CD8-positive, alpha-beta memory T cell (primary cell): ENCODE measurements at places on chromosomes 16 and 17. TPM values are rescaled to one million over a fixed set of nuclear protein-coding genes. Genes with fewer than 3 reads are reported as not detected.

- DNase-seq: no peak
Measured at GRCh38 chr16:35651841-35652240, 2192.4 kb downstream of the TP53TG3F start.

The WWOX gene
- 18.2 TPM for polyA plus RNA-seq

GRCh38 chr17:73759734-73760438 lies 115.6 kb upstream of the SDK2 start:
- no peak for DNase-seq

DNA sequence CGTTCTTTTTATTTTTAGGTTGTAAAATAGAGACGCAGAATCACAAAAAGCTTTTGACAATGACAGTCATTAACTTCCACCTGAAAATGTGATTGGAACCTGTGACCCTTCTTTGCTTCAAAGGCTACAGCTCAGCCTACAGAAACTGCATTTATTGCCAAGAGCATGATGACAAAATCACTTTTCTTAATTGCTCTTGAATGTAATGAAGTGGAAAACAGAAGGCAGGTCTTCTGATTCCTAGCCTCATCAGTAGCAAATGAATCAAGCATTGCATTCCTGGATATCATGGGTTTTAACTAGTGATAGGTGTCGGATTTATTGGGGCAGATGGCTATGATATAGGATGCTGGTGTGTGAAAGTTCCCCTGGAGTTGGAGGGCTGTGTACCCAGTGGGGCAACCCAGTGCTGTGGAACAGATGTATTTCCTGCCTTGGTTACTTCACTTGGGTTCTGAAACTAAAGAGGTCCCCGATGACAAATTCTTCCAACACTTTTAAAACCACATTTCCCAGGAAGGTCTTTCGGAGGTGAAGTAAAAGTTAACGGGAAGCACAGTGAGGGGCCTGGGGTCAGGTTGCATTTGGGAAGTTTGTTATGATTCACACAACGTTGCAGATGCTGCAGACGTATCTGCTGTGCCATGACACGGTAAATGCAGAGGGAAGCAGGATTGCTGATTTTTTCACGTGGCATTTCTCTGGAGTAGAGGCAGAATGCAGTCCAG lies 127.5 kb downstream of the HS3ST3A1 start:
- no peak for DNase-seq

The CCL16 gene
- polyA plus RNA-seq: not detected

The FBXL16 gene
- 16.9 TPM for polyA plus RNA-seq

GRCh38 chr17:81121841-81122733 lies 43.2 kb upstream of the PVALEF start:
- no peak for DNase-seq

DNA sequence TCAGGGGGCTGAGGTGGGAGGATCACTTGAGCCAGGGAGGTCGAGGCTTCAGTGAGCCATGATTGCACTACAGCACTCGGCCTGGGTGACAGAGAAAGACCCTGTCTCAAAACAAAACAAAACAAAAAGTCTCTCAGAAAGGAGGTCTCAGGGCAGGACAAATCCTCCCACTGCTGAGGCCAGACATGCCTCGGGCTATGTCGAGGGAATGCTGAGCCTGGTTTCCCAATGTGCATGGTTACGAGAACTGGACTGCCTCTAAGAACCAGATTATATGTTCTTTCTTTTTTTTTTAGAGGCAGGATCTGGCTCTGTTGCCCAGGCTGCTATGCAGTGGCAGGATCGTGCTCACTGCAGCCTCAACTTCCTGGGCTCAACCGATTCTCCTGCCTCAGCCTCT lies 27.6 kb downstream of the TRAP1 start:
- no peak for DNase-seq

DNA sequence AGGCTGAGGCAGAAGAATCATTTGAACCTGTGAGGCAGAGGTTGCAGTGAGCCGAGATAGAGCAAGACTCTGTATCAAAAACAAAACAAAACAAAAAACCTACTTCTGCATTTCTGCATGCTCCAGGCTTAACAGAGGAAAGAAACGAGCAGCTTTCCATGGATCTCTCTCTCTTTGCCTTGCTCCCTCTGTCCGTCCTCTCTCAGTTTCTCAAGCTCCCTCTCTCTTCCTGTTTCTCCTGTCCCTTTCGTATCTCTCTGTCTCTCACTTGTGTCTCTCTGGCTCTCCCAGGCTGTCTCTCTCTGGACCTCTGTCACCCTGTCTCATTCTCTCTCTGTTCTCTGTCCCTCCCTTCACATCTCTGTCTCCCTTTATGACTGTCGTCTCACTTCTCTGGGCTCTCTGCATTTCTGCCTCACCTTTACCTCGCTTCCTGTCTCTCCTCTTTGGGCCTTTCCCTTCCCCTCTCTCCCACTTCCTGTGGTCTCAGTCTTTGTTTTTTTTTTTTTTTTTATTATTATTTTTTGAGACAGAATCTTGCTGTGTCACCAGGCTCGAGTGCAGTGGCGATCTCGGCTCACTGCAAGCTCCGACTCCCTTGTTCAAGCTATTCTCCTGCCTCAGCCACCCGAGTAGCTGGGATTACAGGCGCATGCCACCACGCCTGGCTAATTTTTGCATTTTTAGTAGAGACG lies 4.1 kb upstream of the PITPNA start:
- peak; percentile 32 for DNase-seq

The ZNF785 gene
- 4.8 TPM for polyA plus RNA-seq

DNA sequence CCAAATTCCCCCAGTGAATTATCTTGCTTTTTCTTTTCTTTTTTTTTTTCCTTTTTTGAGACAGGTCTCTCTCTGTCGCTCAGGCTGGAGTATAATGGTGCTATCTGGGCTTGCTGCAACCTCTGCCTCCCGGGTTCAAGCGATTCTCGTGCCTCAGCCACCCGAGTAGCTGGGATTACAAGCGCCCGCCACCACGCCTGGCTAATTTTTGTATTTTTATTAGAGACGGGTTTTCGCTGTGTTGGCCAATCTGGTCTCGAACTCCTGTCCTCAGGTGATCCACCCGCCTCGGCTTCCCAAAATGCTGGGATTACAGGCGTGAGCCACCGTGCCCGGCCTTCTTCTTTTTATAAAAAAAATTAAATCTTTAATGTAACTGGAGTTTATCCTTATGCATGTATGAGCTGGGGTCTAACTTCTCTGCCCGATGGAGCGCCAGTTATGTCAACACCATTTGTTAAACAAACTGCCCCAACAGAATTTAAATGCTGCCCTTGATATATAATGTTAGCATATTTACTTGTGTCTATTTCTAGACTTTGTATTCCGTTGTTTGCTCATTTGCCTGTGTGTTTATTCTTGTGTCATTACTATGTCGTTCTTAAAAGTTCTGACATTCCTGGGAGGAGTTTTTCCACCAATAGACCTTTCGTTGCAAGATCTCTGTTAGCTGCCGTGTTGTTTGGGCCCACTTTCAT lies 535 bp upstream of the AURKB start:
- no peak for DNase-seq

GRCh38 chr17:77845541-77846225 lies 112.8 kb upstream of the TNRC6C start:
- no peak for DNase-seq

DNA sequence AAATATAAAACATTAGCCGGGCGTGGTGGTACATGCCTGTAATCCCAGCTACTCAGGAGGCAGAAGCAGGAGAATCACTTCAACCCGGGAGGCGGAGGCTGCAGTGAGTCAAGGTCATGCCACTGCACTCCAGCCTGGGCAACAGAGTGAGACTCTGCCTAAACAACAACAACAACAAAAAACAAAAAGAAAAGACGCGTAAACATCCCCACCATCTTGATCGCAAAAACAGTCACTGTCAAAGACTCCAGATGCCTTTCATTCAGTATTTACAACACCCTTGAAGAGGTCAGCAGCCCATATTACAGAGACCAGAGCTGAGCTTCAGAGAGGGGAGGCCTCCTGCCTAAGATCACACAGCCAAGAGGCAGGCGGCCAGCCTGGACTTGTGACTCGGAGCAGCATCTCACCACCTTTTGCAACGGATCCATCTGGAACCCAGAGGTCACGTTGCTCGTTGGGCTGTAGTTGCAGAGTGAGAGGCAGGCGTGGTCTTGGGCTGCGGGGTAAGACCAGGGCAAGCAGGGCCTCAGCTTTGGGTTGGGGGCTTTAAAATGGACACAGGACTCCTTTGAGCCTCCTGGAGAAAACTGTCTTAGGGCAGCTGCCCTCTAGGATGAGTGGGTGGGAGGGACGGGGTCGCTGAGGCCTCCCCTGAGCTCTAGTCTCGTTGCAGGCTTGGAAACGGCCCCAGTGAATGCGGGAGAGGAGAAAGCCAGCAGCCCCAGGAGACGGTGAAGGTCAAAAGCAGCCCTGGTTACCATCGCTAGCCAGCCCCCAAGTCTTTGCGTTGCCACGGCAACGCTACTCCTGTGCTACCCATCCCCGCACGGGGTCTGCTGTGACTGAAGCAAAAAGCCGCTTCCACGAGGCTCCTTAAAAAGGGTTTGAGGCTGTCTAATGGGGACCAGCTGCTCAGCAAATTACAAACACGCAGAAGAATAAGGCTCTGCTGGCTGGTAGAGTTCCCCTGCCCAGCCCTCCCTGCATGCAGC lies 26.1 kb downstream of the LGALS3BP start:
- DNase-seq: no peak

DNA sequence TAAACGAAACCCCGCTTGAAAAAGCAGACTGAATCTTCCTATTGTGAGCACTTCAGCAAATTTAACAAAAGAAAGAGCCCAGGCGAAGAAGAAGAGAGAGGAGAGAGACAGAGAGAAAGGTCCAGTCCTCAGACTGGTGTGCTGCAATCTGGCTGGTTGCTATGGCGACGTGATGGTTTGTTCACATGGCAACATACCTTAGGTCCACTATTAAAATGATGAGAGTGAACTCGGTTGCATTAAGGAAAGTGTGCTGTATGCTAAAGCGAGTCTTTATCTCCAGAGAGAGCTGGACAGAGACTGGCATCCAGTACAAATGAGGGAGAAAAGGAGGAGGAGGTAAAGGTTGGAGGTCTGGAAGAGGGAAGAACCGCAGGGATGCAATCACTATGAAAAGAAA lies 271.8 kb upstream of the ZFHX3 start:
- DNase-seq: no peak

- no peak for DNase-seq
Measured at GRCh38 chr16:89946515-89946914, 2.0 kb upstream of the DEF8 start.

GRCh38 chr16:53755026-53755910 lies 51.3 kb downstream of the FTO start:
- DNase-seq: no peak

The CTRB2 gene
- polyA plus RNA-seq: not detected

The SYNGR3 gene
- 2.1 TPM for polyA plus RNA-seq

DNA sequence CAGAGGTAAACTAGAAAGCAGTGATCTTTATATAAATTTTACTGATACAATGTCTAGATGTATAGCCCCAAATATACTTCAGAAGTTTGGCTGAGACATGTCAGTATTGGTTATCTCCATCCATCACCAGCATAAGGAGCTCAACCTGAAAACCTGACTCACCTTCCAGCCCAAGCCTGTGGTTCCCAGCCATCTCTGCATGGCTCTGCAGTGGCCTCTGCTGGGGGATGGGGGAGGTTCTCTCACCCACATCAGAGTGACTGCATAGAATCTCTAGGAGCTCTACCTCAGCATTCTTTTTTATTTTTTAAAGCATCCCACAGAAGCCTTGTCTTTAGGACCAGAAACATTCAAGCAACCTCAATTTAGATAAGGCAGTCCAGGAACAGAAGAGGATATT lies 27.3 kb downstream of the USP7 start:
- peak; percentile 54 for DNase-seq

DNA sequence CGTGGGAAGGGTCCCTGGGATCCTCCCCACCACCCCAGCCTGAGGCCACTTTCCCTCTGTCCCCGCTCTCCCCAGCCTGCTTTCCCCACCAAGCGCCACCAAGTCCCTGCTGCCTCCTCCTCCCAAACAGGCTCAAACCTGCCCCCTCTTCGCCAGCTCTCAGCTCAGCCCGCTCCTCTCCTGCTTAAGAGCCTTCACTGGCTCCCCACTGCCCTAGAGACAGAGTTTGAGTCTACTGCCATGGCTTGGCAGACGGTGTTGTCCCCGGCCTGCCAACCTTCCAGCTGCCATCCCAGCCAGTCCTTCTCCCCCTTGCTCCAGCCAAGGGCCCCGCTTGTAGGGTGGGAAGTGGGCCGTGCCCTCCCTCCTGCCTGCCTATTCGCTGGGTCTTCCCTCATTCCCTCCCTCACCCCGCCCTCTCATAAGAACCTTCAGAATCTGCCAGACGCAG lies 11.1 kb downstream of the IL4R start:
- DNase-seq: no peak

The KRT222 gene
- not detected for polyA plus RNA-seq

- DNase-seq: no peak
Measured at GRCh38 chr16:58348986-58349385, 43.3 kb upstream of the GINS3 start.

The SLC2A4 gene
- polyA plus RNA-seq: not detected

The FN3K gene
- 0.79 TPM for polyA plus RNA-seq

GRCh38 chr17:61416540-61417363 lies 17.1 kb downstream of the TBX2 start:
- DNase-seq: peak; percentile 35

The RASD1 gene
- polyA plus RNA-seq: 1.0 TPM

- DNase-seq: no peak
Measured at GRCh38 chr16:71762186-71762585, 37.7 kb upstream of the PHLPP2 start.

The ETV4 gene
- polyA plus RNA-seq: 0.09 TPM

The SLC22A31 gene
- not detected for polyA plus RNA-seq

The PROCA1 gene
- polyA plus RNA-seq: 1.2 TPM

- DNase-seq: no peak
Measured at GRCh38 chr16:74249846-74250245, 46.8 kb upstream of the PSMD7 start.

- DNase-seq: no peak
Measured at GRCh38 chr17:80219763-80220053, 425 bp downstream of the SGSH start.

The TOM1L1 gene
- not detected for polyA plus RNA-seq

DNA sequence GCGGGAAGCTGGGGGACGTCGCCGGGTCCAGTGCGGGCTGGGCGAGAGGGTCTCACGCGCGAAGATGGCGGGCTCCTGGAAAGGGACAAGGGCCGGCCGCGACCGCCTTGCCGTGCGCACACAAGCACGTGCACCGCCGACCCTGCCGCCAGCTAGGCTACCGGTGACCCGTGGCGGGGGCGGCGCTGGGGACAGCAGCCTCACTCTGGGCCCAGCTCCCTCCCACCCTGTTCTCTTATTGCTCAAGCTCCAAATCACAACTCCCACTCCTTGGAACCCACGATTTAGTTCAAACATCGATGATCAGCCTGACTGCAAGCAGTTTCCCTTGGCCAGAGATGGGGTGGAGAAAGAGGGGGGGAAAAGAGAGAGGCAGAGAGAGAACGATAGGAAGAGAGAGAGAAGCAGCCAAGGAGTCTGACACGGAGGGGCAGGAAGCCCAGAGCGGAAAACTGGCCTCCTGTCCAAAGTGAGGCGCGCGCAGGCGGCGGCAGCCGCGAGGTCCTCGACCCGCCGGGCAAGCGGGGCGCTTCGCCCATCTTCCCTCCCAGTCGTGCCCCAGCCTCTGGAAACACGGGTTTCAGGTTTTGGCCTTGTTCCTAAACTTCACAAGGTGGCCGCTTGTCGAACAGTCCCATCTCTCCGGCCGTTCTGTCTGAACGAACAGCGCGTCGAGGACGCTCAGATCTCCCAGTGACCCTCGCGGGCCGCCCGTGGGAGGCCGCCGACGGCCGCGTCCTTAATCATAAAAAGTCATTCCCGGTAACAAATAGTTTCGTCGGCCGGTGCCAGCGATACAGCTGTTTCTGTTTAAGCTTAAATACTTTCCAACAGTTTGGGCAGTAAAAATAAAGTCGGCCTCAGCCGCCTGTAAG lies 1.7 kb upstream of the CBX8 start:
- DNase-seq: no peak

GRCh38 chr16:50301626-50302471 lies 35.5 kb downstream of the ADCY7 start:
- DNase-seq: no peak
